ENCODE measurements at places on chromosomes 7 and 10.

- DNase-seq, result no peak
Measured at GRCh38 chr10:67487906-67488619, 207.9 kb downstream of the CTNNA3 start.

- DNase-seq, result no peak
Measured at GRCh38 chr10:123442901-123443300, 223.3 kb upstream of the GPR26 start.

GRCh38 chr7:52705768-52706167 lies 329.7 kb upstream of the POM121L12 start:
- no peak for DNase-seq

DNA sequence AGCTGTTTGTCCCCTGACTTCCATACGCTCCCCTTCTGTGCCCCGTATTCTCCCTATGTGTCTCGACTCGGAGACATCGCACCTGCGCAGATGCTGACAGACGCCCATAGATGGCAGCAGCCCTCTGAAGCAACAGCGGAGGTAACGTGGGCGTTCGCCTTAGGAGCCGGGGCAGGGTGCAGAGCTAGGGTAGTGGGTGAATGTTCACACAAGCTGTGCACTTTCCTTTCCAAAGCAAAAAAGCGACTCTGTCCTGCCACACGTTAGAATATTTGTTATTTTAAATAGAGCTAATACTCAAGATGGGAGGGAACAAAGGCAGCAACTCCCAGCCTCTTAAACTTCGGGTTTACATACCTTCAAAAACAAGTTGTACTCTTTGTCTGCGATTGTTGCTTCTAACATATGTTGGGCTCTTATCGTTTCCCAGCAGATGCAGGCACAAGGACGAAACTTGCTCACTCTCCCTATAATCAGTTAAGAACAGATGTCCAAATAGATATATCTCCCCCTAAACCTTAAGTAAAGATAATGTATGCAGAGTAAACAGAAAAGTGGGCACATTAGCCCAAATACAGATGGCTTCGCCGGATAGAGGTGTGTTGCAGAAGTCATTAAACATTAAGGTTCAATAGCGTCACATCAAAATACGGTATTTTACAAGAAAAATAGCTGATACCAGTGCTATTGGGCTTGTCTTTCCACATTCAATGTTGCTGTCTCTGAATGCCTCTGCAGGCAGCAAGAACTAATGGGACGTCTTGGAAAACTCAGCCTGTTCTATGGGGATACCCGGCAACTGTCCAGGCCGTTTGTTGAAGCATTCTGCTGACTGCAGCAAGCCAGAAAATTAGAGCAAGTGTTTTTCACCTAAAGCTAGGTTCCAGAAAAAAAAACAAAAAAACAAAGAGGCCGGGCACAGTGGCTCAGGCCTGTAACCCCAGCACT lies 340.3 kb upstream of the PRKCQ start:
- DNase-seq, result no peak

GRCh38 chr10:99682752-99683151 lies 23.4 kb downstream of the ENTPD7 start:
- DNase-seq, result no peak

DNA sequence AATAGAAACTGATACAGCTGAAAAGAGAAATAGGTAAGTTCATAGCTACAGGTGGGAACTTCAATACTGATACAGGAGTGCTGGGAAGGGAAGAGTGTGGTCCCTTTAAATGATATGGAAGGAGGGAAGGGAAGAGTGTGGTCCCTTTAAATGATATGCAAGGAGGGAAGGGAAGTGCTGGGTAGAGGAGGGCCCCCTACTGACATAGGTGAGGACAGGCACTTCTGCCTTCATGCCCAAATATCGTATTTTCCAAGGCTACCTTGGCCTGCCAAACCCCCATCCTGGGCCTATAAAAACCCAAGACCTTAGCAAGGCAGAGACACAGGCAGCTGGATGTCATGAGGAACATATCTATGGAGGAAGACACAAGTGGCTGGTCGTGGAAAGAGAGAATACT lies 92.3 kb downstream of the MAGI2 start:
- no peak for DNase-seq

GRCh38 chr7:45185864-45186250 lies 28.3 kb downstream of the RAMP3 start:
- DNase-seq, result no peak

GRCh38 chr7:82729172-82730030 lies 285.8 kb upstream of the CACNA2D1 start:
- DNase-seq, result peak; percentile 20

DNA sequence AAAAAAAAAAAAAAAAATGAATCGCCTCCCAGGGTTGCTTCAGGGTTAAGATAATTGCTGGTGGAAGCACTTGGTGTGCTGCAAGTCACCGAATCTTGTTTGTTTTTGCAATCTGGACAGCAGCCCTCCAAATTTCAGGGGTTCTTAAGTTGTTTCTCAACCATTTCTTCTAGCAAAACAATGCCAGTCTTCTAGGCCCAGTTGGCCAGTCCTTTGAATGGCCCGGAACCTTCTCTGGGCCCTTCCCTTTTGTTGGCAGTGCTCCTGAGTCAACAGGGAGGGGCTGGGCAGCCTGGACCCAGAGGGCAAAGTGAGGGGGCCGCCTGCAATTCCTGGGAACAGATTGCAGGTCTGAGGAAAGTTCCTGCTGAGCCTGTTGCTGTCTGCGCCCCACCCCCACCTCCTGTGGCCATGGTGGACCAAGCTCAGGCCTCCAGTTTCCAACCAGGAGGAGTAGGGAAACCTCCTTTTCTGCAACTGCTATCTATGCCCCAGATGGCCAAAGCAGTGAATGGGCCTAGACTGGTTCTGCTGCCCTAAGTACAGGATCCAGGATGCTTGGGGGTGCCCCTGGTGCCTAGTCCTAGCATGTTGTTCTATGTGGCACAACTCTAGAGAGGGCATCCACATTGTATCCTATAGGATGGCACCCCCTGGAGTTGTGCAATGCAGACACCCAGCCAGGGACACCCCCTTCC lies 31.4 kb upstream of the PDCD4 start:
- no peak for DNase-seq

DNA sequence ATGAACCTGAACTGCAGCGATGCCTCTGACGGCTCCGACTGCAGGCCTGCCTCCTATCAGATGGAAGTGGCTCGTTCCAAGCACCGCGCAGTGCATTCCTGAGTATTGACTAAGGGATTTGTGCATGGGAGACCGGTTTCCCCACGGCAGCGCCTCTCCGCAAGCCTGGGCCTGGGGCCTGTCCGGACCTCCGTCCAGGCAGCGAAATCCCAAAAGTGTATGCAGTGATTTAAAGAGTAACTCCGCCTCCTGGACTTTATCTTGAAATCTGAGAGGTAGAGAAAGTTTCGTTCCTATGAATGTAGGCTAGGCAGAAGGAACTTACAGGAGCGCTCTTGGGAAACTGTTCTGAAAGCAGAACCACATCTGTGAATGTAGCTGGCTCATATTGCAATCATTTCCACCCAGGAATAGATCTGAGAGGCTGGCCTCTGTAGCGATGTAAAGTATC lies 106.2 kb upstream of the CELF2 start:
- DNase-seq, result no peak

- no peak for DNase-seq
Measured at GRCh38 chr7:100575746-100576383, 2.2 kb upstream of the SAP25 start.

DNA sequence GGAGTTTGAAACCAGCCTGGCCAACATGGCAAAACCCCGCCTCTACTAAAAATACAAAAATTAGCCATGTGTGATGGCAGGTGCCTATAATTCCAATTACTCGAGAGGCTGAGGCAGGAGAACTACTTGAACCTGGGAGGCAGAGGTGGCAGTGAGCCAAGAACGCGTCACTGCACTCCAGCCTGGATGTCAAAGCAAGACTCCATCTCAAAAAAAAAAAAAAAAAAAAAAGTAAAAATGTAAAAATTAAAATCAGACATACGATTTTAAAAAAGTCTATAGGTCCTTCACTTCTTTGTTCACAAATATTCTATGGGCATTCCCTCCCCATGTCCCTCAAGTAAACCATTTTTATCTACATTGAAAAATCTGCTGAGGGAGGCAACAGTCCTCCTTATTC lies 34.9 kb upstream of the TLL2 start:
- no peak for DNase-seq

- DNase-seq, result no peak
Measured at GRCh38 chr10:43160046-43160920, 22.0 kb downstream of the CSGALNACT2 start.

DNA sequence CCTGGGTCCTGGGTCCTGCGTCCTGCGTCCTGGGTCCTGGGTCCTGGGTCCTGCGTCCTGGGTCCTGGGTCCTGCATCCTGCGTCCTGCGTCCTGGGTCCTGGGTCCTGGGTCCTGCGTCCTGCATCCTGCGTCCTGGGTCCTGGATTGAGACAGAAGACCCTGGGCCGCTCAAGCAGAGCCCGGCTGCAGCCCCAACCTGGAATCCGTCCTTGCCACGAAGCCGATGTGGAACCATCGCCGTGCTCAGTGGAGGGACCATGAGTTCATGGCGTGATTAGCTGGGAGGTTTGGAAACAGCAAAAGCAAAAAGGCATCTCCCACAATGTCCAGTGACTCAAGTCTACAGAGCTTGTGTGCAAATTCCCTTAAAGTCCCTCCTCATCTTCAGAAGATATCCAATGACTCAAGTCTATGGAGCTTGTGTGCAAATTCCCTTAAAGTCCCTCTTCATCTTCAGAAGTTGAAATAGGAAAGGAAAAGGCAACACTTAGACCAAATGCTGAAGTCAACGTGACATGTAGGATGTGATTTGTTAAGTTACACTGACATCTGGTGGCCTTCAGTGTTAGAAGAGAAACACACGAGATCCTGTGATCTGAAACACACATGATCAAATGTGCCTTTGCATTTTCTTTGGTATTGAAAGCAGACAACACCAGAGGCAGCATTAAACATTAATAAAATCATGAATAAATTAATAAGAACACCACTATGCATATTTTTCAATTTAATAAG lies 179.9 kb downstream of the PTPRN2 start:
- no peak for DNase-seq

DNA sequence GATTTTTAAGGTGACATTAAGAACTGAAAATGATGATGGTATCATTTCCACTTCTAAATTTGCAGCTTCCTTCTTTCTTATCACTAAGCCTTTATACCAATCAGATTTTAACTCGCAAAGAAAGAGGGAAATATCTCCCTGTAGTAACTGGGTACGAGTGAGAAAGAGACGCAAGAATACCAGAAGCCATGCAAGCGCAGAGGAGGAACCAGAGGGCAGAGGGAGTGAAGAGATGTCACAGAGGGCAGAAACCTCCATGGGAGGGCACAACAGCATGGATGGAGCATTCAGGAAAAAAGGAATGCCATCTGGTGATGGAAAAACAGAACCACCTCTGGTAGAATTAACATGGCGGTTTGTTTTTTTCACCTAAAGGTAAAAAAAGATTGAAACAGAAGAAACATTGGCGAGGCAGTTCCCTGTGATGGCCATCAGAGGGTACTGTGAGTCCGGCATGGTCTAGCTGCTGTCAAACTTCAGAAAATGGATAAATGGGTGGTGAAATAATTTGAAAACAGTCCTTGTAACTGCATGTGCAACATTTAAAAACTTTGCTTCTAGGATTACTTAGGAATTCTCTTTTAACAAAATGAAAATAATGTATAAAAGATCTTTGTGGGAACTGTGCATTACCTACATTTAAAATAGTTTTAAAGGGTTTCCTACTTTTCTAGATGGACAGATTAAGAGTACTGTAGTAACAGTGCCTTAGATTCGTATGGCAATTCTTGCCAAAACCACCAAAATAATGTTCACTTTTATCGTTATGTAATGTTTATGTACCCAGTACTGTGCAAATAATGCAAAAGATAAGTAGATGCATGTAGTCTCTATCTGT lies 91.8 kb downstream of the ARHGAP12 start:
- no peak for DNase-seq

- DNase-seq, result no peak
Measured at GRCh38 chr10:65891073-65891981, 1034.5 kb upstream of the LRRTM3 start.

DNA sequence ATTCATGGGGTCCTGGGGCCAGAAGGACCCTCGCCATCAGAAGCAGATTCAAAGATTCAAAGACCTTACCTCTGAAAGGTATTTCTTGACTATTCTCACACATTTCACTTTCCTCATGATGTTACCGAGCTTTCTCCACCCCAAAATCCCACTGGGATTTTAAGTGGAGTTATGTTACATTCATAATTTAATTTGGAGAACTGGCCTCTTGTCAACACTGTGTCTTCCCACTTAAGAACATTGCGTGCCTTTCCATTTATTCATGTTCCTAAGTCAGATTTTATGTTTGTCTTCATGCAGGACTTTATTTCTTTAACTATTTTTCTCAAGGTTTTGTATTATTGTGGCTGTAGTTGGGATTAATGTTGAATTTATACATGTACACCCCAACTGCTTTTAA lies 123.5 kb upstream of the BMPER start:
- DNase-seq, result no peak

GRCh38 chr7:42745357-42746059 lies 166.4 kb downstream of the C7orf25 start:
- DNase-seq, result no peak

DNA sequence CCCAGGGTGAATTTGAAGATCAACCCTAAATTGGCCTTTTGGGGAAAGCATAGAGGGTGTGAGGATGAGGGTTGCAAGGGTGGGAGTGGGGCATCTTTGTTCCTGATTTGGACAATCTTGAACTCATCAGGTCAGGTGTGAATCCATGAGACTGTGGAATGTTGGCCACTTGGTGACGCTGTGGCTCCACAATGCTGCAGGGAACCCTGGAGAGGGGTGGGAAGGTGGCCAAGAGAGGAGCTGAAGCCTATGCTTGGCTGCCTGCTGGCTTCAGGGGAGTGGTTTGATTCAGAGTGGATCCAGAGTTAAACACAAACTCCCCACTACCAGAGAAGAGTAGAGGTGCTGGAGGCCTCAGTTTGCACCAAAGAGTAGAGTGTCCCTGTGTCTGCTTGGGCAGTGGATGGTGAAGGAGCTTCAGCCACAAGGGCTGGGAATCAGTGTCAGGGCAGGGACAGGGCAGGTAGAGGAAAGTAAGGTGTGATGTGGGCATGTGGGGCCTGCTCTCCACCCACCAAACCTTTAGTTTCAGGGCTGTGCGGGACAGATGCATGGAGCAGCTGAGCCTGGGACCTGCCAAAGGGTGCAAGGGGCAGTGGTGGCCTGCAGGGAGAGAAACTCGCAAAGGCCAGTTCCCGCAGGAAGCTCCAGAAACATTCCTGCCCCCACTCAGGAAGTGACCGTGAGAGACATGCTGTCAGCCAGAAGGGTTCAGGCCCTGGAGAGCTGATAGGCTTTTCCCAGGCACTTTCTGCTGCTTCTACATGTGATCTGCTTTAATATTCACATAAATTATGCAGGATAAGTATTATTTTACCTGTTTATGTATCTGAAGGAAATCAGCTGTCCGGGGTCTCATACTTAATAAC lies 81.0 kb upstream of the PRSS58 start:
- no peak for DNase-seq

- no peak for DNase-seq
Measured at GRCh38 chr7:121000081-121000983, 11.8 kb downstream of the CPED1 start.

Measured in NCI-H1694 treated with DMSO at 0.1 percent for 48 hours (cell line).